ENCODE measurements at places on chromosomes 3 and 15.

GRCh38 chr3:160343132-160343531 lies 55.9 kb downstream of the IFT80 start:
- DNase-seq = no peak

- no peak for DNase-seq
Measured at GRCh38 chr3:186225603-186226002, 116.7 kb upstream of the ETV5 start.

- no peak for DNase-seq
Measured at GRCh38 chr3:1252061-1252430, 159.2 kb downstream of the CNTN6 start.

DNA sequence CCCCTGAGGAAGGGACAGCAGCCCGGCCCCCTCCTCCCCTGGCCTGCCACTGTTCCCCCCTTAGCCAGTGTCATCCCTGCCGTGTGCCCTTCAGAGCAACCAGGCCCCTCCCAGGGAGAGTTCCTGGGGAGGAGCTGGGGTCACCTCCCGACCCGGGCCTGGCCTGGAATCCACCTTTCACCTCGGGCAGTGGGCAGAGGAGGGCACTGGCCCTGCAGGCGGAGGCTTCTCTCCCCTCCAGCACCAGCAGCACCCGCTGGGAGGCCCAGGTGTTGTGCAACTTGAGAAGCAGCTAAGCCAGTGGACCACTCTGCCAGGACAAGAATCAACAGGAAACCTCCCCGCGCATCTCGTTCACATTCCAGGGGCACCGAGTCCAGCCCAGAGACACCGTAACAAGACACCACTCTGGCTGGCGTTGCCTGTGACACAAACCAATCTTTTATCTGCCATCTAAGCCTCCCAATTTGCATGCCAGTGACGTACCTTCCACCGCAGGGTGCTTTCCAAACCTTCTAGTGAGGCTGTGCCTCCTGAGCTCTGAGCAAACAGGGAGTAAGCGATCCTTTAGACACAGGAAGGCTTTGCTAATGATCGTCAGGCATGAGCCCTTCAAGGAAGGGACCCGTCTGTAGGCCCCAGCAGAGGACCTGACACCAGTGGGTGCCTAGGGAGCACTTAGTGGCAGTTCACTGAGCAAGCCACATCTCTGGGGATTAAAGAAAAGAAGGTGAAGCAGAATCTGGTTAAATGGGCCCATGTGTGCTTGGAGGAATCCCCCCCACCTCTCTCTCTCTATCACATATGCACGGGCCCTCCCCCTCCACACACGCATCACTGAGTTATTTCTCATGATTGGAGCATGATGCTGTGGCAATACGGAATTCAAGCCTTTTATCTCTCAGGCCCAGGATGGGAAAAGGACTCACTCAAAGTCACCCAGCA lies 98.9 kb upstream of the TLE3 start:
- DNase-seq = no peak

DNA sequence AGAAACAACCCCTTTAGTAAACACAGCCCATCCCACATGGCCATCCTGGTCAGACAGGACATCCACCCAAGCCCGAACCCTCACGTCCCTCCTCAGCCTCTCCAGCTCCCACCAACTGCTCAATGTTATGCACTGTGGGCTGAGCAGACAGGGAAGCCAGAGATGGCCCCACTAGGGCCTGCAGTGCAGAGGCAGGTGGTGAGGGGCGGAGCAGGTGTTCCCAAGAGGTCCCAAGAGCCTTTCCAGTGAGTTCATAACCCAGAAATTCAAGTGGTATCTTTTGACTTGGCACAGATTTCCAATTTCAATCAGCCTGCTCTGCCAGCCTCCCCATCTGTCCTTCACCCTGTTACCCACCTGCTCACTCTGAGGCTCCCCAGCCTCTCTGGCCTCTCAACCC lies 130.3 kb downstream of the LIPC start:
- no peak for DNase-seq

DNA sequence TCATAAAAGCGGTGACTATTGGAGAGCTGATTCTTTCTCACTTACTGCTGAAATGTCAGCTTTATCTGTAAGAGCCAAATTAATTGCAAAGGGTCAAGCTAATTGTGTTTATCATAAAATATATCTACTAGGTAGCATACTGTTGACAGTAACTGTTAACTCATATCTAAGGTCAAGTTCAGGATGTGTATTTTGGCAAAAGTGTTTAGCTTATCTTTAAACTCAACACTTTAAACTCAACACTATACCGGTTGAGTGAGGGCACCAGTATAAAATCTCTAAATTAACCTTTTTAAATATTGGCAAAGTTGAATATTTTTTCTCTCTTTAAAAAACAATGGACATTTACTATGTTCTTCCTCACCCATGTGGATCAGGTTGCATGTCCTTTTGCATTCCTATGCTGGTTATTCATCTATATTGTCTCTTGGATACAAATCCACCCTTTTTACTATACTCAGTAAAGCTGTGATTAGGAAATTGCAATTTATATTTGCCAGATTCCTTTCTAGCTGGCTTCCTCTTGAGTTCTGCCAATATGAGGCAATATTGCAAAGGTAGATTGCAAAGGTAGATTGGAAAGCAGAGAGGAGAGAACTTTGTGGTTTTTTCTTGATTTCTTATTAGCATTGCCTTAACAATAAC lies 344.6 kb upstream of the DCBLD2 start:
- no peak for DNase-seq

DNA sequence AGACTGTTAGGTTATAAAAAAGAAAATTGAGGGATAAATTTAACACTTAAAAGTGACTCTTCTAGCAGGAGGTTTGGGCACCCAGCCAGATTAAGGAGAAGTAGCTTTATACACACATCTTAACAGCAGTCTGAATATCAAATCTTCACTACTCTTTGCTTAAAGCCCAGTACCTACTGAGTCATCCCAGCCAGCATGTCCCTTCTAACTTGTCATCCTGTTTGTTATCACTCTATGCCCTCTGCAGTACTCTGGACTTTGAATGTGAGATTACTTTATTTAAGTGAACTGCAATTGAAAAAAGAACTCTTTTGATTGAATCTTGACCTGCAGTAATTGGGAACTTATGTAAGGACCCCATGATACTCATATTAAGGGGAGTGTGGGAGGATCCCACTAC lies 77.6 kb downstream of the FHIT start:
- no peak for DNase-seq

GRCh38 chr15:99340347-99340746 lies 89.1 kb downstream of the LRRC28 start:
- DNase-seq = no peak

GRCh38 chr3:64921281-64922065 lies 233.7 kb upstream of the ADAMTS9 start:
- no peak for DNase-seq

- no peak for DNase-seq
Measured at GRCh38 chr3:10757021-10757820, 58.8 kb upstream of the SLC6A11 start.

DNA sequence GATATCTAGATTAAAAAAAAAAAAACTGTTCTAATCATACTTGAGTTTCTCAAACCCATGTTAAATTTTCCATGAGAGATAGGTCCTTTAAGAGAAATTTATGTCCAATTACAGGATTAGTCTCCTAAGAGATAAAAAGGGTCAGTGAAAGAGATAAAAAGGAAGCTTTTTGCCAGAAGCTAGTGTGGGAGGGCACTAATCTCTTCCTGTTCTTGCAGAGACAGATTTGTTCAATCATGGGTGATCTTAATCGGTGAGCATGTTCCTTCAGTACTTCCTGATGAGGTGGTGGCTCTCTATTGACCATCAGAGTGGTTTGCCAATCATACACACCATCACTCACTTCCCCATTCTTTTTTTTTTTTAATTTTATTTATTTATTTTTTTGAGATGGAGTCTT lies 16.9 kb upstream of the LPP start:
- no peak for DNase-seq

DNA sequence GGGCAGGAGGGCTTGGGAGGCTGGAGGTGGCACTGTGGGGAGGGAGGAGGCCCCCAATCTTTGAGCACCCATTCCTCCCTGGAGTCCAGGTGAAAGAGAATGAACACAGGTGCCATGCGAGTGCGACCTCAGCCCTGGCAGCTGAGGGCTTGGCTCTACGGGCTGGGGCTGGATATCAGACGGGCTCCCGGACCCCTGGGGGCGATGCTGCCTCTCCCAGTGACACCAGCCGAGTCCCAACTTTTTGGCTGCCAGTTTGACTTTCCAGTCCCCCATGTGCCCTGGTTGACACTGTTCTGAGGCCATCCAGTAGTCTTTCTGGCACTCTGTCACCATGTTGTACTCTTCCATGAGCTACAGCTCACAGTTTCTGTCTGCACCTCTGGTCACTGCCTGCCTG lies 1.2 kb downstream of the VILL start:
- no peak for DNase-seq

DNA sequence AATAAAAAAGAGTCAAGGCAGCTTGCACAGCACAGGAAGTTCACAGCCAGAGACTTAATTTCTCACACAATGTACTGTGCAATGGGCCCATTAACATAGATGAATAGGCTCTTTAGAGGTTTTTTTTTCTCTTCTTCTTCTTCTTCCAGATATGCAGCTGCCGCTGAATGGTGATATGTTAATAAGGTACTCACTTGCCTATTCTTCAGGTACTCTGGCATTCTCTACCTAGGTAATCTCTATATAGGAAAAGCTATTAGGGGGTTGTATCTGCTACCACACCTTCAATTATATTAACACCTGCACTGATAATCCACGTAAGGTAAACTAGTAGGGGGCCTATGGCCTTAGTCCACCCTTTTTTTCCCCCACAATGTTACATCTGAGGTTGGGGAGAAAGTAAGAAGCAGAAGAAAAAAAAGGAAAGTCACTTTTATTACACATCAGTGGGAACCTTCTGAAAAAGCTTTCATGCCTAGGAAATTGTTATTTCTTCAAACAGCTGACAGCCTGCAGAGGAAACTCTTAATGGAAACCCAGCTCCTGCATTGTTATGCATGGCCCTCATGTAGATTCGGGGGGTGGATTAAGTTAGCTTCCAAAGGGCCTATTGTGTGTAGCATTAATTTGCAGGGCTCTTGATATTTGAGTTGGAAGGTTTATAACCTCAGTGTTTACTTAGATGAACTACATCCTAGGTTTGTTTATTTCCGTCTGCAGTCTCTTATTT lies 525.5 kb downstream of the ZIC1 start:
- no peak for DNase-seq

DNA sequence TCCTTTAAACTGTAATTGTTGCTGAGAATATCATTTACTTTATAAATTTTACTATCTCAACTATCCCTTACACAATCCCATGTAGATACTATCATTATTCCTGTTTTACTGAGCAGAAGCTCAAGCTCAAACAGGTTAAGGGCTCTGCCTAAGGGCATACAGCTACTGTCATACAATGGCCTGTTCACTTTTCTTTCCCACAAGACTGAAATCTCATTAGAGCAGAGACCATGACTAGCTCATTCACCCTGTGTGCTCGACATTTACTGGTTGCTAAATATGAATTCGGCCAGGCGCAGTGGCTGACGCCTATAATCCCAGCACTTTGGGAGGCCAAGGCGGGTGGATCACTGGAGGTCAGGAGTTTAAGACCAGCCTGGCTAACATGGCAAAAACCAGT lies 1.6 kb upstream of the MESP2 start:
- no peak for DNase-seq

DNA sequence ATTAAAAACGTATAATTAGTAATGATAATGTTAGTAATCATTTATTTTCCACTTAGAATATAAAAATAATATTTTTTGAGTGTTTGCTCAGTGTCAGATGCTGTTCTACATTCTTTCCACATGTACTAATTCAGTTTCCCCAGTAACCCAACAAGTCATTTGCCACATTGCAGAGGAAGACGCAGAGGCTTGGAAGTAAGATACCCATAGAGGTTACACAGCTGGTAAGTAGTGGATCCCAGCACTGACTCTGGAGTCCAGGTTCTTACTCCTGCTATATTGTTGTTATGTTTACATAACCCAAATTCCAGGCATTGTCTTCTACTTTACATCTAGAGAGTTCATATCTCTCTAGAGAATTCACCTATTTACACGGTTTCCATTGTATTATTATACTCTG lies 48.2 kb upstream of the MYO5C start:
- DNase-seq = no peak

GRCh38 chr3:85304360-85304964 lies 345.7 kb downstream of the CADM2 start:
- DNase-seq = no peak

- no peak for DNase-seq
Measured at GRCh38 chr3:166902374-166902773, 477.7 kb downstream of the ZBBX start.

DNA sequence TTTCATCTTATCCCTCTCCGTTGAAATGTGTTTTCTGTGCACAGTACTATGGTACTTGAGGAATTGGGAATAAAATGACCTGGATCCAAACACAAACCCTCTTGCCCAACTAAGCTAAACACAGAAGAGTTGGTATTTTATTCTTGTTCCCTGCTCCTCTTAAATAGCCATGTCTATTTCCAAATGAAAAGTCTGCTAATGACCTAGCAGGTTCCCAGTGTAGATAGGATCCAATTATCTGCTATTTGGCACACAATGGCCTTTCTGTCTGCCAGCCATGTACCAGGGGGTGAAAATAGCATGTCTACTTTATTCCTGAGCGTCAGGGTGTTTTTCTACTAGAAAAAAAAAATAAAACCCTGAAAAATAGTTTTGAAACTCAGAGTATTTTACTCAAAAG lies 657.0 kb upstream of the NAALADL2 start:
- no peak for DNase-seq

GRCh38 chr3:27097182-27097581 lies 272.0 kb downstream of the NEK10 start:
- no peak for DNase-seq

- no peak for DNase-seq
Measured at GRCh38 chr3:172225215-172225707, 185.9 kb downstream of the FNDC3B start.

DNA sequence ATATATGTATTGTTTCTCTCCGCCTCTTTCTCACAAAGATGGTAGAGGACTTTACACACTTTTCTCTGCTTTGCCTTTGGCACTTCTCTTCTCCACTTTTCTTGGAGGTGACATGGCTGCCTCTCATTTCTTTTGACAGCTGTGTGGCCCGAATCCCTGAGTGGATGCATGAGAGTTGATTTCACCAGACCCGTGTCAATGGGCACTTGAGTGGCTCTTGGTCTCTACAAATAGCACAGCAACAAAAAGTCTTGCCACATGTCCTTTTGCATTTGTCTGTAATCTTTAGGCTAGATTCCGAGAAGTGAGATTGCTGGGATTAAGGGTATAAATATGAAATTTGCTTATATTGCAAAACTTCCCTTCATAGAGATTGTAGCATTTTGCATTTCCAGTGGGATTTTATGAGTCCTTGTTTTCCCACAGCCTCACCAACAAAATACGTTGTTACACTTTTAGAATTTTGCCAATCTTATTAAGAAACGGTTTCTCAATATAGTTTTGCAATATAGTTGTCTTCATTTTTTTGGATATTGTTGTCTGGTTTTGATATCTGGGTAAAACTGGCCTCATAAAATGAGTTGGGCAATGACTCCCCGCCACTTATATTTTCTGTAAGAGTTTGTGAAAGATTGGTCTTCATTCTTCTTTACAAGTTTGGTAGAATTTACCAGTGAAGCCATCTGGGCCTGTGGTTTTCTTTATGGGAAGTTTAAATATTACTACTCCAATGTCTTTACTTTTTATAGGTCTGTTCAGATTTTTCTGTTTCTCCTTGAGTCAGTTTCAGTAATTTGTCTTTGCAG lies 5.2 kb upstream of the TRPM1 start:
- no peak for DNase-seq
